ENCODE measurements at places on chromosomes 7 and 10. TPM values are rescaled to one million over a fixed set of nuclear protein-coding genes. Genes with fewer than 3 reads are reported as not detected.

The PLCE1 gene
- total RNA-seq: 9.6 TPM

The ERVW-1 gene
- not detected for total RNA-seq

The JCAD gene
- 127 TPM for total RNA-seq

The KDM7A gene
- 29.9 TPM for total RNA-seq

The RUFY2 gene
- total RNA-seq: 34.9 TPM

The TSPAN12 gene
- total RNA-seq: 21.0 TPM

The HK1 gene
- total RNA-seq: 67.8 TPM

The ZRANB1 gene
- total RNA-seq: 41.0 TPM

The FOXI2 gene
- not detected for total RNA-seq

The LRRC18 gene
- total RNA-seq: not detected

The VWDE gene
- not detected for total RNA-seq

The FXYD4 gene
- total RNA-seq: not detected

The TRIM24 gene
- 12.5 TPM for total RNA-seq

The PAPOLB gene
- total RNA-seq: 0.27 TPM

The PLXNA4 gene
- 3.9 TPM for total RNA-seq

The GDF10 gene
- total RNA-seq: 11.9 TPM

The VOPP1 gene
- 25.3 TPM for total RNA-seq

The NANOS1 gene
- total RNA-seq: 2.6 TPM

The PANK1 gene
- 4.3 TPM for total RNA-seq

The FAM25G gene
- not detected for total RNA-seq

The HOXA13 gene
- total RNA-seq: 20.8 TPM

The ZNF804B gene
- 0.36 TPM for total RNA-seq

The UPP1 gene
- 17.1 TPM for total RNA-seq

The KIAA1549 gene
- total RNA-seq: 1.2 TPM

The HABP2 gene
- not detected for total RNA-seq

The CTAGE8 gene
- 0.49 TPM for total RNA-seq

The OR9A2 gene
- not detected for total RNA-seq

The GRK5 gene
- total RNA-seq: 20.1 TPM

The BLNK gene
- 0.99 TPM for total RNA-seq

The TCAF2 gene
- total RNA-seq: 0.83 TPM

The NPFFR1 gene
- under 0.01 TPM for total RNA-seq

The GIMAP8 gene
- total RNA-seq: 7.1 TPM

The SERPINE1 gene
- 14.1 TPM for total RNA-seq

The PRR15 gene
- 0.27 TPM for total RNA-seq

The CPN1 gene
- not detected for total RNA-seq

The LLCFC1 gene
- total RNA-seq: not detected

The TUBAL3 gene
- not detected for total RNA-seq

The GIMAP1 gene
- 3.7 TPM for total RNA-seq

All from sigmoid colon (tissue), 7 donors.